Activated CD4-positive, alpha-beta T cell treated with anti-CD3 and anti-CD28 coated beads for 1 hour (primary cell): ENCODE measurements at places on chromosomes 7 and 10.
A peak's percentile ranks its signal among the peaks of the same experiment; 100 is the strongest.

GRCh38 chr7:156224833-156225225 lies 412.6 kb upstream of the SHH start:
- DNase-seq = no peak

DNA sequence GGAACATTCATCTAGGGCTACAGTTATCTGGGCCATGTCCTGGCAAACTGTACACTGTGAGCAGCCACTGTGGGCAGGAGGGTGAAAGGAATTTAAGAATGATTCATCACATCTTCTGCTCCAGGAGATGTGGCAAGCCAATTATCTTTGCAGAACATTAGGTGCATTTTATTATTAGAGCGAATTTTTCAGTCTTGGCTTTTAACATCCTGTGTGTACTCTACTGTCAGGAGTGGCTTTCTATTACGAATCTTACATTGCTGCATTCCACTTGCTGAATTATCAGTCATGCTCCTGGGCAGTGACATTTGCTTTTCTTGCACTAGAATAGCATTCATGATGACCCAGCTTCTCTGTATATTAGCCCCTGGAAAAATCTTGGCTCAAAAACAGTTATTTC lies 109.2 kb upstream of the TARP start:
- DNase-seq = no peak

DNA sequence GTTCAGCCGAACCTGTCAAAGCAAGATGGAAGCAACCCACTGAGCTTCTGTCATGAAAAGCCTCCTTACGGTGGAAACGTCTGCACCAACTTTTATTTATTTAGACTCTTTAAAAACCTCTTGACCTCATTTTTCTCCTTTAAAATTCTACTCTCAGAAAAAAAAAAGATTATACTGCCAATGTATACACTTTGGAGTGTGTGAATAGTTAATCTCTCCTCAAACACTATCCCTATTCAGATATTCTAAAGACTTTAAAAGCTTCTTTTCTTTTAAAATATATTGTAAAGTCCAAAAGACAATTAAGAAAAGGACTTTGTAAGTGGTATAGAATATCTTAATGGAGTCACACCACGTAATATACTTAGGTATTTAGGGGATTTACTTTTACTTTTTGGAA lies 335.2 kb upstream of the SEMA3D start:
- DNase-seq = no peak

GRCh38 chr7:121351682-121352081 lies 22.9 kb downstream of the WNT16 start:
- DNase-seq = no peak

- DNase-seq = no peak
Observed at GRCh38 chr7:117682681-117683385, 190.4 kb downstream of the CTTNBP2 start.

- DNase-seq = no peak
Observed at GRCh38 chr7:106201164-106201563, 83.6 kb downstream of the NAMPT start.

DNA sequence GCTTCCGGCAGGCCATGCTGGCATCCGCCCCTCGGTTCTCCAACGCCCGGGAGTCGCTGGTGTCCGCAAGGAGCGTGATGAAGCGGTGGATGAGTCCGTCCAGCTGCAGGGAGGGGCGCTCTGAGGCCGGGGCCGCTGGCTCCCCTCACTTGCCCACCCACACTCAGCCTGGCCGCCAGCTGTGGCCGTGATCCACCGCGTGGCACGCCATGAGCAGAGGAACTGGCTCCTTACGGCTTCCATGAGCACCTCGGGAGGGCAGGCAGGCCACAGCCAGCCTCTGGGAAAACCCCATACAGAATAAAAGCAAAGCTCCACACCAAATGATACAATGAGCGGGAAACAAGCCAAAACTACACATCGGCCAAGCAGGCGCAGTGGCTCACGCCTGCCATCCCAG lies 15.5 kb upstream of the MICALL2 start:
- no peak for DNase-seq

DNA sequence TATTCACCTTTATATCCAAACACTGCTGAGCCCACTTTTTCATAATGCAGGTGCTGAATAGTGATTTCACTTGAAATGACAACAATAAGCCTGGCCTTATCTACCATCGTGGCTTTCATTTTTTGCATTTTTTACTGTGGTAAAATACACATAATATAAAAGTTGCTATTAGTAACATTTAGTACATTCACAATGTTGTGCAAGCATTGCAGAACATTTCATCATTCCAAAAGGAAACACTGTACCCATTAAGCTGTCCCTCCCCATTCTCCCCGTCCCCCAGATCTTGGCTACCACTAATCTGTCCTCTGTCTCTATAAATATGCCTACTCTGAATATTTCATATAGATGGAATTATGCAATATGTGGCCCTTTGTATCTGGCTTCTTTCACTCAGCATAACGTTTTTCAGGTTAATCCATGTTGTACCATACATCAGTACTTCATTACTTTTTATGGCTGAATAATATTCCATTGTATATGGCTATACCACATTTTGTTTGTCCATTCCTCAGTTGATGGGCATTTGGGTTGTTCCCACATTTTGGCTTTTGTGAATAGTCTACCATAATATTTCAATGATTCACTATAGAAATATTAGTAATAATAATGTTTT lies 68.5 kb upstream of the ARID5B start:
- DNase-seq = no peak

- no peak for DNase-seq
Observed at GRCh38 chr7:114916261-114916892, 5.5 kb upstream of the MDFIC start.

- DNase-seq = no peak
Observed at GRCh38 chr10:91672021-91672608, 39.2 kb upstream of the PPP1R3C start.

DNA sequence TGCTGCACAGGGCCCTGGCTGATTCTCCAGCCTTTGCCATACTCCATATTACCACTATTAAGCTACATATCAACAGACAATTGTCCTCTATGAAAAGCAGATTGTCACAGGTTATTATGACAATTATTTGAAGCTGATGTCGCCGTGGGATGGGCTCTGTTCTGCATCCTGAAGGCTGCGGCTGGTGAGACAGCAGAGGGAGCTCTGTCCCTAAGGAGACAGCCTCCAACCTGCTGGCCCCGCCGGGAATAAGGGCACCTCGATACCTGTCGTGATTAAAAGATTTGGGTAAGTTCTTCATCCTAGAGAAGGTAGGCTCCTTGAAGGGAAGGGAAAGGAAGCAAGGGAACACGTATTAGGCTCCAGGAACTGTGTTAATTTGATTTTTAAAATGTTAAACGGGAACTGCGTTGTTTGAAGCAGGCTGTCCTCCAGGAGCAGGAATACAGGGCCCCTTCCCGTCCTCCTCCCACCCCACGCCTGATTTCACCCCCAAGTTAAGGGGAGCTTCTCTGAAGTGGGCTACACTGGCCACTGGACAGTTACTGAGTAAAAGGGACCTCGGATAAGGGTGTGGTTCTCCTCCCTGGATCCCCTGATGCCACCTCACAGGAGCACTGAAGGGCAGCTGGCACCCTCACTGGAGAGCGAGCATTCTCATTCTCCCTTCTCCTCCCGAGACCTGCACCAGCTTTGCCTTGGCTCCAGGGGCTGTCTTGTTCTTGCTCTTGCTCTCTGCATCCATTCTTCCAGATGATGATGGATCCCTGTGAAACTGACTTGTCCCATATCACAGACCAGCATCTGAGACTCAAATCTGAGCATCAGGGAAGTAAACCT lies 11.8 kb upstream of the TIAL1 start:
- no peak for DNase-seq

DNA sequence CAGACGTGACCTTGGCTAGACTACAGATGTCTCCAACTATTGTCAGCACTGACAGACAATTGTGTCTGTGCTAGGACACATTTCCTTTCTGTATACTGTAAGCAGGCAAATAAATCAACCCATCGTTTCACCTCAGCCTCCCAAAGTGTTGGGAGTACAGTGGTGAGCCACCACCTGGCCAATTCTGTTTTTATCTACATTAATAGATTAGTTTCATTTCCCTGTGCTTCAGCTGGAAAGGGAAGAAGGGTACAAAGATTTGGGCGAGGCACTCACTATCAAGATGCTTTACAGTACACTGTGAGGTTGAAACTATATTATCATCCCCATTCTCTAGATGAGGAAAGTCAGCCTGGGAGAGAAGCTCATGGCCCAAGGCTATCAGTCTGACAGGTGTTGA lies 21.9 kb downstream of the SFR1 start:
- no peak for DNase-seq

GRCh38 chr7:125681508-125681907 lies 751.9 kb upstream of the POT1 start:
- no peak for DNase-seq

GRCh38 chr10:117674201-117674600 lies 131.7 kb downstream of the EMX2 start:
- DNase-seq = no peak

DNA sequence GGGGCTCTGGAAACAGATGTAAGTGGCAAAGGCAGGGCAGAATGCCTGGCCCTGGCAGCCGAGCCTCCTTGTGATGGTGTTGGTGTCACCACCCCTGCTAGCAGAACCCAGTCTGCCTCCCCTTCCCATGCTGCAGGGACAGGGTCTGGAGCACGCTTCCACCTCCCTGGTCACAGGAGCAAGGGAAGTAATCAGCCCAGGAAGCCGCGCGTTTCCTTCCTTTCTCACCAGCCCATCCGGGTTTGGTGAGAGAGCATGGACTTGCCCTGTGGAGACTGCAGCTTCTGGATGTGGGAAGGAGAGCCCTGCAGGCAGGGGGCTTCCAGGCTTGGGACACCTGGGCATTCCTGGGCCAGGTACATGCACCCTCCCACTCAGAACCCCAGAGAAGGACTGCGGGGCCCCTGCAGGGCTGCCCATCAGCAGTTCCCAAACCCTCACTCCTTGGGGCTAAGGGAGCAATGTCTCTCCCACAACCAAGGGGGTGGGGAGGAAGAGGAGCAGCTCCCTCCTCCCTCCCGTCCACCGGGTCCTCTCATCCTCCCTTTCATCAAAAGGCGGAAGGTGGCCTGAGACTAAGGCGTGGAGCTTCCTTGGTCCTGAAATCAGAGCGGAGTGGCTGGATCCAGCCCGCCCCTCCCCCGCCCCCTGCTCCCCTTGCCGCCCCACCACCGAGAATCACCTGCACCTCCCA lies 1.8 kb downstream of the MMRN2 start:
- no peak for DNase-seq

DNA sequence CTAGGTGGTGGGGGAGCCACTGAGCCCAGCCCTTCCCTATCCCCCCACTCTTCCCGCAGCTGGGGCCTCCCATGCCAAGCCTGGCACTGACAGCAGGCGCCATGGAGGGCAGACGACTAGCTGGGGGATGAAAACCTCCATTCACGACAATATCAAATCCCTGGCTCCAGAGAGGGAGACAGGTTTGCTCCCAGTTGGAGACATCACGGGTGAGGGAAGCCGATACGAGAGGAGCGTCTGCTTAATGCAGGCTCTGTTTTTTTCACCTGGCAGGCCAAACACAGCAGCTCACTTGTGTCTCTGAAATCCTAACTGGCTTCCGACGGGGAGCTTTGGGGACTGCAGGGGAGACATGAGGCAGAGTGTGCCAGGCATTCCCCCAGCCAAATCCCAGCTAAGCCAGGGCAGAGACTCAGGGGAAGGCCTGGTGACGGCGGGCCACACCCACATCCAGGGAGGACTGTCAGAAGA lies 307.4 kb upstream of the ZMIZ1 start:
- DNase-seq = no peak

GRCh38 chr7:23445326-23445725 lies 25.0 kb downstream of the IGF2BP3 start:
- no peak for DNase-seq

DNA sequence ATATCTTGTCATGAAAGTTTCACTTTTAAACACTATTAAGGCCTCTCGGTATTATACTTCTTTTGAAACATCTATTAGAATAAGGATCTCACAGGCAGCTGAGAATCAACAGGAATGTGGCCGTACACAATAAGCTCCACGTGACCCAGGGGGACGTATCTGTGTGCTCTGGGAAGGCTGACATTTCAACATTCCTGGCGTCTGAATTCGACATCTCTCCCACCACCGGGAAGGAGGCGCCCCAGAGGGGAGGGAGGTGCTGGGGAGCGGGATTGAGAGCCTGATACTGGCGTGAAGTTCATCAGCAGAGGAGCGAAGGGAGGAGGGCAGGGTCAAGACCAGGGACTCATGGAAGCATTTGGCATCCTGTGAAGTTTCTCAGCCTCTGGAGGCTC lies 401.3 kb downstream of the DNAJB6 start:
- no peak for DNase-seq

DNA sequence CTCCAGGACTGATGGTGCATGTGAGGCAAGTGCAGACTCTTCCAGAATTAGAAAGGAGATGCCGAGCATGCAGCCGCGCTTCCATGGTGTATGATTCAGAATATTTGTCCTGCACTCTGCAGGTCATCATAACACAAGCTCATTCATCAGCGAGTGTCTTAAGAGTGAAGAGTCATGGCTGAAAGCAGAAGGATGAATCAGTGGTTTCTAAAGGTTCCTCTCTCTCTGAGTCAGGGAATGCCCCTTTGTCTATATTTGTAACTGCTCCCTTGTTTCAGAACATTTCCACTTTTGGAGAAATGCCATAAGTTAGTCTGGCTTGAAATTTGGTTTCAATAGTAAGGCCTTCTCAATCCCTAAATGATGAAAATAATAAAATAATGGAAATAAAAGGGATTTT lies 52.3 kb downstream of the HECW1 start:
- no peak for DNase-seq

DNA sequence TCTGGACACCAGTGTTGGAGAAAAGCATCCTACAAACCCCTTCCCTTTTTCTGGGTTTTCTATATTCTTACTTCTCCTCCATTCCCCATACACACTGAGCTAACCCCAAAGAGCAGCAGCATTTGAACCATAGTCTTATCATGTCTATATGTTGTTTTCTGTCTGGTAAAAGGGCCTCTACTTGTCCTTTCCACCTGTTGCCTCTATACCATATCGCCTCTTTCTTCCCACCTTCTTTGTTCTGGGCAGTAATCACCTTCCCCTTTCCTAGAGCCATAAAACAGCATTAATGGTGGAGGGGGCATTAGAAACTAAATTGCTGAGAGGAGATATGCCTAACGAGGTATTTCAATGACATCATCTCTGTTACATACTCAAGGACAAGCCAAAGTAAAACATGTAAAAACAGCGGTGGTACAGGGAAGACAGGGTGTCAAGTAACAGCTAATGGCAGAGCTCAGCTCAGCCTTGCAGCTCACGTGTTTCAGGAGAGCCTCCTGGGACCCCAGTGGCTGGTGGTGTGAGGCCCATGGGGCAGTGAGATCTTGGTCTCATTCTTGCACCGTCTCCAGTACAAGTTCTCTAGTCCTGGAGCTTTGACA lies 20.6 kb downstream of the NPY start:
- DNase-seq = no peak

- DNase-seq = peak; percentile 16
Observed at GRCh38 chr10:6498771-6499170, 81.3 kb downstream of the PRKCQ start.

DNA sequence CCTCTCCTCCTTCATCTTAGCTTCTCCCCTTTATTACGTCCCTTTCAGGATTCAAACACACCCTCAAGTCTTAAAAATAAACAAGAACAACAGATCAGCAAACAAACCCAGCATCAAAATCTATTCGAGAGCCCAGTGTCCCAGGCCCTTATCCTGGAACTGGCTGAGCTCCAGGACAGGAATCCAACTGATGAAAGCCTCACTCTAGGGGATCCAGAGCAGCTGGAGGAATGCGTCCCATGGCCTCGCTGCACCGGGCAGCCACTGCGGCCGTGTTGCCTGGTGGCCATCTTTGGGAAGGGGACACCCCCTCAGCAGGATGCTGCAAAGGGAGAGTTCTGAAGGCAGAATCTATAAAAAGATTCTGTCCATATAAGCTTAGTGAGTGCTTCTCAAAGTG lies 156.5 kb upstream of the BMPER start:
- no peak for DNase-seq
